ENCODE measurements at places on chromosomes 12 and 14.
A peak's percentile ranks its signal among the peaks of the same experiment; 100 is the strongest.

DNA sequence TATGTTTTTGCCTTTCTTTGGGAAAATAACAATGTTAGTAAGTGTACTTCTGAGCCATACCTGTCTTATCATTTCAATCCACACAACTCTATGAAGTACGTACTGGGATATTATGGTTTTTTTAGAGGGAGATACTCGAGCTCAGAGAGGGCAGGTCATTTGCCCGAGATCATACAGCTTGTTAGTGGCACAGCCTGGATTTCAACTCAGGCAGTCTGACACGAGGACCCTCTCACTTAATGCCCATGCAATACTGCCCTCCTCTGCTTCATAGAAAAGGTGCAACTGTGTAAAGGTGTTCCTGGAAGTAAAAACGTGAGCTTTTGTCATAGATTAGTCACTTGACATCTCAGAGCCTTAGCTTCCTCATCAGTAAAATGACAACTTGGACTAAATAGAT, 128.0 kb downstream of the NDUFA12 start:
- no peak for DNase-seq

- no peak for DNase-seq
Measured at GRCh38 chr12:18935371-18935965, 194.1 kb upstream of the PLEKHA5 start.

- no peak for DNase-seq
Measured at GRCh38 chr14:74400919-74401503, 25.0 kb downstream of the SYNDIG1L start.

GRCh38 chr14:55071870-55072640, 20.6 kb downstream of the MAPK1IP1L start:
- DNase-seq, result peak; percentile 67

DNA sequence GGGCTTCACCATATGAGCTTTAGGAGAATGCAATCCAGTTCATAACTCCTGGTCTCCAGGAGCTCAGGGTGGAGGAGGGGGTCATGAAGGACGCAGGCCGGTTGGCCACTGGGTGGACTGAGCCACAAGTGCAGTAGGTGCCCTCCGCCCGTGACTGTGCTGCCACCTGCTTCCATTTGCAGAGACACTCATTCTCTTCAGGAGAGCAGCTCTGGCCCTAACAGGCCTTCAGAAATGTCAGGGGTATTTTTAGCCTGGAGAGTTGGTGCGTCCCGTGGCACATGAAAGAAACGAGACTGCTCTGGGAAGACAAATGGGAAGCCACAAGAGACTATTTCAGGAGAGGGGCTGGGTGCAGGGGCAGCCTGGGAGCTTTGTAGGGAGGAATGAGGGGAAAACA, 74.6 kb upstream of the MYL2 start:
- no peak for DNase-seq

DNA sequence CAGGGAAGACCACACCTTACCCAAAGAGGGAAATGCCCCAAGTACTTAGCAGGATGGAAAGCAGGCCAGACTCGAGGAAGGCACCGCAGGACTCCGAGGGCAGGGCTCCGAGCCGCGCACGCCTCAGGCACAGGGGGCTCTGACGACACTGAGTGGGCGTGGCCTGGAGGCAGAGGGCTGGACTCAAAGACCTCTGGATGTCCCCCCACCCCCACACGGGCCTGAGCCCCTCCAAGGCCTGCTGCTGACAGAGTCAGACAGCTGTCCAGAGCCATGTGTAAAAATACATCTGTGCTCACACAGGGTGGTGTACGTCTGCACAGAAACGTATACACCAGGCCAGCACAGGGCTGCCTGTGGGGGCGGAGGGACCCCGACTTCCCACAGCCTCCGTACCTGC, 1.4 kb downstream of the AKT1 start:
- no peak for DNase-seq

DNA sequence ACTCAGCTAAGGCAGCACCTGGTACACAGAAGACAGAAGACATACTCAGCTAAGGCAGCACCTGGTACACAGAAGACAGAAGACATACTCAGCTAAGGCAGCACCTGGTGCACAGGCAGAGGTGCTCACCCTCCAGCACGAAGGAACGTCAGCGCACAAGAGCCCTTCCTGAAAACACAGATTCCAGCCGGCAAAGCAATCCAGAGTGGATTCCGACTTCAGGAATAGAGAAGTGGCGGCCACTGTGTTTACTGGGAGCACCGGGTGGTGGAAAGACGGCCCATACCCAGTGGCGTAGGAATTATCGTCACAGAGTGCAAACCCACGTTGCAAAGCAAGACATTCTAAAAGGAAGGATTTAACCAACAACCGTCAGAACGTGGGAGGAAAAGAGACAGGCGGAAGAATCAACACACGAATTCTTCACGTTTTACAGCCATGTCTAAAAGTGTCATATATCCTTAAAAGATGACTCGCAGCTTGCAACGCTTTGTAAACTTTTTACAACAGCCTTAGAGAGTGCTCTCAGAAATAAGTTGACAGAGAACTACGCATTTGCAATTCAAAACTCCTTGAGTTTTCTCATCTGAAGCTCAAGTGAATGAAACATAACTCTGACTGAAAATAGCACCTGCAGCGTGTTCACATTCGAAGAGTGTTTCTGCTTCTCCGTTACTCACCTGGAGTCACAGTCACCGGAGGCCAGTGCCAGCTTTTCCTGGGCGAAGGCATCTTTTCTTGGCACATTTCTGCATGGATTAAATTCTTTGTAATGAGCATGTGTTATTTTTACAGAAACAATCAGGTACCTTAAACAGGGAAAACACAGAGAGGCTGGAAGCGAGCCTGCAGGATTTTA, 55.8 kb upstream of the GALNT9 start:
- peak; percentile 2 for DNase-seq

DNA sequence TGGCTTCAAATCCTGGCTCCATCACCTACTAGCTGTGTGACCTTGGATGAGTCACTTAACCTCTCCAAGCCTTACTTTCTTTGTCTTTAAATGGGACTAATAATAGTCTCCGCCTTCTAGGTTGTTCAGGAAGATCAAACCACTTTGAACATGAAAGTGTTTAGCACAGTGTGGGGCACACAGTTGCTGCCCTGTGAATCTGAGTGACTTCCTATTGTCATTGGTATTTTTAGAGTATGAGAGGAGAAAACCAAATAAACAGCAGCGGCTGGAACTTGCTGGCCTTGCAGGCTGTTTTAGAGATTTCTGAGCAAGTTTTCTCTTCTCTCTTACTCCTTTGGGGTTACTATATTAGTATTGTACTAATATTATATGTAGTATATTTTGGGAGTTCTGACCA, 120.7 kb upstream of the MYL2 start:
- DNase-seq, result no peak

DNA sequence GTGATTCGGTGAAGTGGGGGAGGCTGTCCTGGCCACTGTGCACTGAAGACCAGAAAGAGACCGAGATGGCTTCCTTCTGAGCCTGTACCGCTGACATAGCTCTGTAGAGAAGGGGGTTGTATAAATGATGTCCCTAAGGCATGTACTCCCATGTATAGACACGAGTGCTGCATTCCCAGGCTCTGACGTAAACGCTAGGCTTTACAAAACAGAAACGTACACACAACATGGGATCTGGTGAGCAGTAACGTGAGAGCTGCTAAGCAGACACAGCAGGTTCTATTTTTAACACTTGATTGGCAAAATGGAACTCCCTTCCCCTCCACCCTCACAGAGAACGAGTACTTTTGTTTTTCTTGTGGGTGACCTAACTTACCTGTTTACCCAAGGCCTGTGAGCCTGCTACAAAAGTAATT, 35.9 kb downstream of the ACADS start:
- DNase-seq, result no peak

DNA sequence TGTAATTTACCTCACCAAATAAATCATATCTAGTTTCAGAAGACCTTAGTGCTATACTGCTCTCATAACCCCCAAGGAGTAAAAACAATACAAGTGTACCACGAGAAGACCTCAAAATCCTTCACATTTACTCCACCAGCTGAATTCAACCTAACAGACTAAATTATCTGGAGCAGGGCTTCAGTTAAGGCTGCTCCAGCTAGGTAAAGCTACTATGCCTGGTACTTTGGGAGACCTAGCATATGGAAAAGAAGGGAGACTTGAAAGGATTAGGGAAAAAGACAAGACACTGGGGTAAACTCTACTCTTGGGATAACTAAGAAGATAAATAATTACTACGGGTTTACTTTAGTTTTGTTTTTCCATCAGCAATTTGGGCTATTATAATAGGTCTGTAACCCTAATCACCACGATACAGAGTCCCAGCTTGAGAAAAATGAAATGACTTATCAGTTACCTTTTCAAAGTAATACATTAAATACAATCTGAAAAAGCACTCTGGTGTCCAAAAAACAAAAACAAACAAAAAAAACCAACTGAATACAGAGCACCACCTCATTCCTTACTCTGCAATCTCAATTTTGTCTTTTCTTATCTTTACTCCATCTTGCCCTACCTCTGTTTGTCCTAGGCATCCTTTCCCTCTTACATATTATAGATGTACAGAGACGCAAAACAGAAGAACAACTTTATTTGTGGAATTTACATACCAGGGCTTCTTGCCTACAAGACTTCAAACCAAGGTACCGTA, 2.1 kb downstream of the EML5 start:
- no peak for DNase-seq

DNA sequence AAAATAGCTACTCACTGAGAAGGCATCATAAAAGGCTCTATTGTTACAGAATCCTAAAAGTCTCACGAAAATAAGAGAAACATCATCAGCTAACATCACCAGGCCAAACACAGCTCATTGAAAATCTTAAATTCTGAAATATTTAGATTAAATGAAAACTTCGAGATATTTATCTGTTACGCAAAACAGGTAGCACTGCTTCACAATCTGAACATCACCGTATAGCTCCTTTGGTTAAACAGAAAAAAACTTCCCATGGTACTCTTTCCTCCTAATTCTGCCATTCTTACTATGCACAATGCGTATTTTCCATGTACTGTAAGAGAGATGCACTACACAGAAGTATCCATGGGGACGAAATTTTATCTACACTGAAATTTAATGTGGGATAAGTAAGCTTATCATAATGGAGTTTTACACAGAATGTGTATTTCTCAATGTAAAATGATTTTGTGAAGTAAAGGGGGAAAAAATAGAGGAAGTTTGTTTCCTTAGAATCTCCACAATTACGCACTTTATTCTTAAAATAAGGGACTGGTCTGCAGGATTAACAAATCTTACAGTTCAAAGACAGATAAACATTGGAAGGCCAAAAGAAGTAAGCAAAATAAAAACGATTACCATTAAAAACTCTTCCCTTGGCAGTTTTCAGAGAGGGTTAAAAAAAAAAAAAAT, 1.9 kb downstream of the SGPP1 start:
- DNase-seq, result no peak

Data from hippocampal formation (tissue), 2 donors.